ENCODE measurements at places on chromosomes 5 and 9. TPM values are rescaled to one million over a fixed set of nuclear protein-coding genes. Genes with fewer than 3 reads are reported as not detected.

Gene PCDHA10
- 42.3 TPM for total RNA-seq

Gene OTP
- not detected for total RNA-seq

Gene PCDHGB7
- 43.5 TPM for total RNA-seq

Gene CD14
- total RNA-seq = 3.8 TPM

Data from parietal lobe (tissue), 2 donors.